ENCODE measurements at places on chromosomes 3 and 15.

- DNase-seq = no peak
These were observed 430.4 kb upstream of the CCDC54 start for GRCh38 chr3:106946866-106947265.

DNA sequence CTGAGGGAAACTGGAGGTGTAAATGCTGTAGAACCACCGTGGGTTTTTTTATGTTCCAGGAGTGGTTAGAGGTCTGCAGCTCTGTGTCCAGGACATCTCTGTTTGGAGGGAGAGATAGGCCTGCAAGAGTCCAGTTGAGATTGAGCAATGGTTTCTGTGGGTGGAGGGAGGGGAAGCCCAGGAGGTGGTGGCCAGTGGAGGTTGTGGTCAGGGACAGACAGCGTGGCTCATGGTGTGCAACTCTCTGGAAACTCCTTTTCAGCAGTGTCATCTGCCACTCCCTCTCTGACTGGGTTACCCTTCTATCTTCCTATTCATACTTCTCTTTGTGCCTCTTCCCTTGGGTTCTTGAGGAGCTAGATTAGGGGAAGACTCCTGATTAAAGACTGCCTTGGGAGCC, 9.6 kb downstream of the XCR1 start:
- DNase-seq = peak; percentile 56

GRCh38 chr3:83625261-83625660, 1333.5 kb upstream of the CADM2 start:
- DNase-seq = no peak

- peak; percentile 36 for DNase-seq
These were observed 30.6 kb upstream of the ZSCAN2 start for GRCh38 chr15:84570164-84570735.

All from fibroblast of mammary gland (primary cell).